Pancreas (tissue), 10 donors: ENCODE measurements at places on chromosomes 12 and 14. TPM values are rescaled to one million over a fixed set of nuclear protein-coding genes. Genes with fewer than 3 reads are reported as not detected.
A peak's percentile ranks its signal among the peaks of the same experiment; 100 is the strongest.

The STXBP6 gene
- 14.1 TPM for polyA plus RNA-seq

The GAS2L3 gene
- 0.76 TPM for polyA plus RNA-seq

The GRIP1 gene
- 0.95 TPM for polyA plus RNA-seq

The KERA gene
- not detected for polyA plus RNA-seq

The TRHDE gene
- 1.9 TPM for polyA plus RNA-seq

The LBHD2 gene
- polyA plus RNA-seq, result not detected

The ETNK1 gene
- polyA plus RNA-seq, result 14.8 TPM

The KRT78 gene
- polyA plus RNA-seq, result 0.27 TPM

The KLRF1 gene
- 0.84 TPM for polyA plus RNA-seq

The PIANP gene
- polyA plus RNA-seq, result 1.4 TPM

The SLC7A7 gene
- polyA plus RNA-seq, result 4.9 TPM

The LYZ gene
- polyA plus RNA-seq, result 10.1 TPM

The NAV3 gene
- polyA plus RNA-seq, result 0.46 TPM

The CPNE6 gene
- 0.07 TPM for polyA plus RNA-seq

DNA sequence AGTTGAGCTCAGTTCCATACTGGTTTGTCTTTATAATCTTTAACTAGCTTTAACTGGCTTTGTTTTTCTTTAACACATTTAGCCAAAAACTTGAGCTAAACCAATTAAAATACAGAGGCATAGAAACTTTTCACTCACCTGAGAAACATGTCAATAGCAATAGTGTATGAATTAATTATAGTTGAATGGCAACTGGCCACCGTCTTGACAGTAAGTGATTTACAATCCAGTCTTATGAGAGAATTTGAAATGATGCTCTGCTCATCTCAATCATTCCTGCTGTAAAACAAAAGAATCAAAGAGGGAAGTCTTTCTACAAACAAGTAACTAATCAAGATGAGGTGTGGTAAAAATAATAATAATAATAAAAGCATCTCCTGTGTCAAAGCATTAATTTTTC lies 86.6 kb upstream of the AMIGO2 start:
- H3K4me1 ChIP-seq, result peaks cover 26% of the 10 kb centered on the region
- H3K36me3 ChIP-seq, result no peaks in the 10 kb centered on the region
- H3K27ac ChIP-seq, result no peak overlapping the region
- no peaks in the 10 kb centered on the region for H3K27me3 ChIP-seq
- no peak for DNase-seq
- no peak overlapping the region for H3K4me3 ChIP-seq

DNA sequence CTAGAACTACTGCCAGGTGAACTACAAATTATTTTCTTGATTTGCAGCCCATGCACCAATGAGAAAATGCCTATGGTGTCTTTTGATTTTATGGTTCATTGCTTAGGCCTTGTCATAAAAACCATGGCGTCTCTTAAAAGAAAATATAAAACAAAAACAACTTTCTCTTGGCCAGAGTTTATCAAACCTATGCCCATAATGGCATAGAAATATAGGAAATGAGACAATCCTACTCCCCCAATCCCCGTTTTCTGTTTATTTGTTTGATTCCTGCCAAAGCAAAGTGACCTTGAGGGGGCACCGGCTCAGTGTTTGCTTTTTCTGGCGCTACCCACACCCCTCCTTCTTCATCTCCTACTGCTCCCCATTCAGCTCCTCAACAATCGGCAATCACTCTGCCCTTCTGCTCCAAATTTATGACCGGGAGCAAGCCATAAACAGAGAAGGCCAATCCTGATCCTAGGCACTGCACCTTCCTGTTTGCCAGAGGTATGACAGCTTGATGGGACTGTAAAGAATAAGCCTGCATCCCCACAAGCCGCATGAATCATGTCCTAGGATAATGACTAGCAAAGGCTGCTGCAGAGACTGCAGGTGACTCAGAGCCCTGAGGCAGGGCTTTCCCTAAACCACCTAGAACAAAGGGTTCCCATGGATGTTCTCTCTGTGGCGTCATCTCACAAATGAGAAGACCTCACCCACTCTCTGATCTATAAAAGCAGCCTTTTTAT lies 874.9 kb downstream of the NRXN3 start:
- DNase-seq, result no peak
- no peaks in the 10 kb centered on the region for H3K27me3 ChIP-seq
- H3K4me1 ChIP-seq, result no peaks in the 10 kb centered on the region
- H3K36me3 ChIP-seq, result no peaks in the 10 kb centered on the region

- DNase-seq, result peak; percentile 73
- no peaks in the 10 kb centered on the region for H3K36me3 ChIP-seq
- no peak overlapping the region for H3K4me3 ChIP-seq
- H3K27me3 ChIP-seq, result no peaks in the 10 kb centered on the region
- H3K27ac ChIP-seq, result no peak overlapping the region
- H3K4me1 ChIP-seq, result peaks cover 4% of the 10 kb centered on the region
These were observed 1383.3 kb upstream of the TMEM132C start for GRCh38 chr12:126883697-126884096.

DNA sequence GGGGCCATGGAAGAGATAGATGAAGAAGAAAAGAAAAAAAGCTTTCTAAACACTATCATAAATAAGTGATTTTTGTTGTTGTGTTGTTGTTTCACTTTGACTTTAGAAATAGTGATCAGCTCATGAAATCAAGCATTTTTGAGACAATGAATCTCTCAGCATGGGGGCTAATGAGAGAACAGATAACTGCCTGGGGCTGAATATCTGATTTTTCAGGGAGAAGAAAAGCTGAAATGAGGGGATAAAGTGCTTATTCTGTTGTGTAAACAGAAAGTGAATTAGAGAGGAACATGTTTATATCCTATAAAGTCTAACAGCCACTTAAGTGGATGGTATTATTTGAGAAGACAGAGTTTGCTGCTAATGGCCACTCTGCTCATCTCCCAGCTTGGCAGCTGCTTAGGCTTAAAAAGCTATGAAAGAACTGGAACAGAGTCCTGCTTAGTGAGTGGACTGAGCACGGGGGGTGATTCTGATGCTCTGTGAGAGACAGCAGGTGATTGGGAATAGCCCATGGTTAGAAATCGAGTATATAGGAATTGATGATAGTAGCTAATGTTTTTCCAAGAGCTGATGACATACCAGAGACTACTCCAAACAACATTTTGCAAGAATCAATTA lies 646.1 kb upstream of the TMEM132C start:
- H3K4me3 ChIP-seq, result no peak overlapping the region
- no peak for DNase-seq
- no peaks in the 10 kb centered on the region for H3K4me1 ChIP-seq
- H3K27me3 ChIP-seq, result no peaks in the 10 kb centered on the region
- H3K27ac ChIP-seq, result no peak overlapping the region
- no peaks in the 10 kb centered on the region for H3K36me3 ChIP-seq

GRCh38 chr12:30138483-30138882 lies 354.7 kb upstream of the TMTC1 start:
- H3K36me3 ChIP-seq, result no peaks in the 10 kb centered on the region

DNA sequence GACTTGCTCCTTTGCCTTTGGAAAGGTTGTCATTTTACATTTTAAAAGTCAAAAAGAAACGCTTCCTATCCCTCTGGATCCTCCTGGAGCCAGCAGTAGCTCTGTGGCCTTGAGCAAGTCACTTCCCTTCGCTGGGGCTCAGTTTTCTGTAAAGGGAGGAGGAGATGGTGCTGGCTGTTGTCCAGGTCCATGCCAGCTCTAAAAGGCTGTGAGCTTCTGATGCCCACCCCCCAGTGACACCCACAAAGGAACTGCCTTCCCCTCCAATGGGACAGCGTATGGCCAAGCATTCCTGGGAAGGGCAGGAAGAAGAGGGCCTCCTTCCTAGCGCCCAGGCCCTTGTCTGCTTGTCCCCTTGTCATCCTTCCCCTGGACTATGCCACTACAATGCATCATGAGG lies 81.5 kb downstream of the NTF3 start:
- DNase-seq, result no peak
- no peaks in the 10 kb centered on the region for H3K4me1 ChIP-seq

DNA sequence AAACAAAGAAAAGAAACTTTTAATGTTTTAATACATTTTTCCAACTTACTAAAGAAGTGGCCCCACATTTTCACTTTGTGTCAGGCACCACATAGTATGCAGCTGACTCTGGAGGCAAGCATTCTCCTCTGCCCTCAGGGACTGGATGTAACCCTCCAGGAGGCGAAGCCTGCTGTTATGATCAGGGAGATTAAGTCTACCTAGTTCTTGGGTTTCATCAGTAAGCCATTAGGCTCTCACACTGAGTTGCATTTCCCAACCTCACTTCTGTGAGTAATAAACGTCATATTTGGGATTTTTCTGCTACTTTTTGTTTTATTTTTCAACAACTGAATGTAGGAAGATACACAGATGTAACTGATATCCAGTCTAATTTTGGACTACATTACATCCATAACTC lies 101.2 kb upstream of the LRFN5 start:
- no peaks in the 10 kb centered on the region for H3K27me3 ChIP-seq
- H3K4me1 ChIP-seq, result no peaks in the 10 kb centered on the region
- H3K4me3 ChIP-seq, result no peak overlapping the region
- no peak for DNase-seq
- no peaks in the 10 kb centered on the region for H3K36me3 ChIP-seq

- no peaks in the 10 kb centered on the region for H3K36me3 ChIP-seq
- peak overlapping the region; percentile 87 for H3K4me3 ChIP-seq
- H3K4me1 ChIP-seq, result no peaks in the 10 kb centered on the region
- H3K27ac ChIP-seq, result peak overlapping the region; percentile 97
- DNase-seq, result no peak
- no peaks in the 10 kb centered on the region for H3K27me3 ChIP-seq
These were observed 1.4 kb downstream of the EPS8 start for GRCh38 chr12:15787778-15788177.

DNA sequence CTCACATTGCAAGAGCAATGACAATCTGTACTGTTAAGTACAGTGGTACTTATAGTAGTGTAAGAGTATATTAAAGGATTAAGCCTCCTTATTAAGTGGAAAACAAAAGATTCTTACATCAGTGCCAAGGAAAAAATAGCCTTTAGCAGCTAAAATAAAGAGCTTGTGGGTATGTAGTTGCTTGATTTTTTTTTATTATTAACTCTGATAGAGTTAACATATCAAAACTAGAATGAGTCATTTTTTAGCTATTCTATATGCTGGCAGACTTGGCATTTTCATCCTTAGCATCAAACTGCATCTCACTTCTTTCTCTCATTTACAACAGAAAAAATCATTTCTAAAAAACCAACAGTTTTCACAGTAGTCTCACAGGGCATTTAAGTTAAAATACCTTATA lies 86.5 kb downstream of the ATP2B1 start:
- no peak overlapping the region for H3K4me3 ChIP-seq
- H3K4me1 ChIP-seq, result no peaks in the 10 kb centered on the region
- peaks cover 4% of the 10 kb centered on the region for H3K36me3 ChIP-seq
- no peak for DNase-seq

- no peak overlapping the region for H3K27ac ChIP-seq
- no peak for DNase-seq
- no peak overlapping the region for H3K4me3 ChIP-seq
- no peaks in the 10 kb centered on the region for H3K27me3 ChIP-seq
- H3K4me1 ChIP-seq, result no peaks in the 10 kb centered on the region
- no peaks in the 10 kb centered on the region for H3K36me3 ChIP-seq
These were observed 61.7 kb upstream of the PTPRR start for GRCh38 chr12:70982286-70982685.

GRCh38 chr12:21483531-21483930 lies 17.9 kb downstream of the RECQL start:
- no peak overlapping the region for H3K4me3 ChIP-seq
- no peaks in the 10 kb centered on the region for H3K36me3 ChIP-seq
- H3K27ac ChIP-seq, result no peak overlapping the region
- no peak for DNase-seq

DNA sequence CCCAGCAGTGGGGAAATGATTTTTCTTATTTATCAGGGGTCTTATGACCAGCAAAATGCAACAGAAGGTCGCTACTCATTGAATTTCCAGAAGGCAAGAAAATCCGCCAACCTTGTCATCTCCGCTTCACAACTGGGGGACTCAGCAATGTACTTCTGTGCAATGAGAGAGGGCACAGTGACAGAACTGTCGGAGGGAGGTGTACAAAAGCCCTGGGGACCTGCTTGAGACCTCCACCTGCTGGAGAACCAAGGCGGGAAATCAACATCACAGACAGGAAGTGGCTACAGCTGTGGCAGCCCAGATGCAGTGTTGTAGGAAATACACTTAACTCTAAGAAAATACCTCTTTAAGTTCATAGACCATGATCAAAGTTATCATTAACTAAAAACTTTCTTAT lies 250.9 kb upstream of the OR4E1 start:
- no peak overlapping the region for H3K4me3 ChIP-seq
- H3K36me3 ChIP-seq, result no peaks in the 10 kb centered on the region
- H3K27ac ChIP-seq, result no peak overlapping the region

- no peaks in the 10 kb centered on the region for H3K27me3 ChIP-seq
- no peak for DNase-seq
- H3K36me3 ChIP-seq, result no peaks in the 10 kb centered on the region
- H3K4me1 ChIP-seq, result peaks cover 11% of the 10 kb centered on the region
- H3K4me3 ChIP-seq, result no peak overlapping the region
These were observed 72.0 kb downstream of the CHGA start for GRCh38 chr14:92994942-92995341.

DNA sequence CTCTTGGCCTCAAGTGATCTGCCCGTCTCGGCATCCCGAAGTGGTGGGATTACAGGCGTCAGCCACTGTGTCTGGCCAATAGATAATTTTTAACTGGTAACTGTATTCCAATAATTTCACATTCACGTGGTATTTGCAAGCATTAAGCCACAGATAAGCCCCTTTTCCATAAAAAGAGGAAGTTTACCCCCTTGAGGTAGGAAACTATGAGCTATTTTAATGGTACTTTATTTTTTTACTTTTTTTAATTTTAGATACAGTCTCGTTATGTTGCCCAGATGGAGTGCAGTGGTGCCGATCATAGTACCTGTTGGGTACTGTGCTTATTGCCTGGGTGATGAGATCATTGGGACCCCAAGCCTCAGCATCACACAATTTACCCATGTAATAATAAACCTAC lies 42.9 kb upstream of the AP4S1 start:
- no peak overlapping the region for H3K4me3 ChIP-seq
- H3K27me3 ChIP-seq, result no peaks in the 10 kb centered on the region
- no peak for DNase-seq
- no peak overlapping the region for H3K27ac ChIP-seq

GRCh38 chr14:74538411-74539391 lies 45.1 kb downstream of the ISCA2 start:
- DNase-seq, result no peak
- no peak overlapping the region for H3K27ac ChIP-seq
- H3K36me3 ChIP-seq, result no peaks in the 10 kb centered on the region
- no peak overlapping the region for H3K4me3 ChIP-seq

DNA sequence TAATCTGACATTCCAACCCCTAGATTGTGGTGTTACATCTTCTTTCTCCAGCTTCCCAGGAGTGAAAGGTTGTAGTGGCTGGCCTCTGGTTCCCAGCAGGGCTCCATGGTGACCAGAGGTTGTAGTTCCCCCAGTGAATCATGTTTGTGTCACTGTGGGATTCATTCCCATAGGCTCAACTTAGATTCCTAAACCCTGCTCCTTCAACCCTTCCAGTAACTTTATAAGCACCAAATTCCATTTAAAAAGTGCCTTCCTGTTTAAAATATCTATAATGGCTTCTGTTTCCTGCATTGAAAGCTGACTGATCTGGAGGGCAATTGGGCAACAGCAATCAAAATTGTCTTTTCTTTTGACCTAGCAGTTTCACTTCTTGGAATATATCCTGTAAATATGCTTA lies 40.5 kb upstream of the TBC1D15 start:
- no peaks in the 10 kb centered on the region for H3K36me3 ChIP-seq
- no peaks in the 10 kb centered on the region for H3K4me1 ChIP-seq
